Left ventricle myocardium superior (tissue), 1 donor: ENCODE measurements at places on chromosomes 3 and 15.

GRCh38 chr3:98558100-98558827 lies 26.5 kb downstream of the GPR15 start:
- DNase-seq, result no peak

DNA sequence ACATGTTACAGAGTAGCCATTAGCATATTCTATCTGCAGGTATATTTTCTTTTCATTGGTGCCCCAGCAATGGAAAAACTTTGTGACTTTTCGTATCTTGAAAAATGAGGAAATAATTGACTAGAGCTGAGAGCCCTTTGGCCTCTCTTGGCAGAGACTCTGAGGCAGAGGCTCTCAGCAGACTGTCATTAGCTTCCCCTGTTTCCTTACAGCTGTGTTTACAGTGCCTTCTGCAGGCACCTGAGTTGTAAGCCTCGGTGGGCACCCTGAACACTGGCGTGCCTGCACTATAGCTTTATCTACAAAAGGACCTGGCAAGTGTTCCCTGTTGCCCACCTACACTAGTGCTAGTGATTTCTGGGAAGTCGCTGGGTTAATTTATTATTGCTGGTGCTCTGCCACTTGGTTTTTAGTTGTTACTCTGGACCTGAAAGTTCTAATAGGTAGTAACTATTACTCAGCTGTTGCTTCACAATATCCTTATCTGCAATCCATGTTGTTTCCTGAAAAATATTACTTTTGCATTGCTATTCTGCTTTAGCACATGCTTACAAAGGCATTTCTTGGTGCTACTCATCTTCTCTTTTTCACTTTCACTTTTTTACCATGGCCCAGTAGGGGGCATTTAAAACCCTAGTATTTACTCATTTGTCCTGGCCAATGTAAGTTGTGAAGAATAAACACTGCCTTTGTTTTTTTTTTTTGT lies 7.8 kb upstream of the GPR171 start:
- DNase-seq, result no peak

DNA sequence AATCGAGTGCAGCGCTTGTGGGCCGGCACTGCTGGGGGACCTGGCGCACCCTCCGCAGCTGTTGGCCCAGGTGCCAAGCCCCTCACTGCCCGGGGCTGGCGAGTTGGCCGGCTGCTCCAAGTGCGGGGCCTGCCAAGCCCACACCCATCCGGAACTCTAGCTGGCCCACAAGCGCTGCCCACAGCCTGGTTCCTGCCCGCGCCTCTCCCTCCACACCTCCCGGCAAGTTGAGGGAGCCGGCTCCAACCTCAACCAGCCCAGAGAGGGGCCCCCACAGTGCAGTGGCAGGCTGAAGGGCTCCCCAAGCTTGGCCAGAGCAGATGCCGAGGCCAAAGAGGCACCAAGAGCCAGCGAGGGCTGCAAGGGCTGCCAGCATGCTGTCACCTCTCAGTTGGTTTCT lies 73.4 kb downstream of the PLXNA1 start:
- peak; percentile 10 for DNase-seq

DNA sequence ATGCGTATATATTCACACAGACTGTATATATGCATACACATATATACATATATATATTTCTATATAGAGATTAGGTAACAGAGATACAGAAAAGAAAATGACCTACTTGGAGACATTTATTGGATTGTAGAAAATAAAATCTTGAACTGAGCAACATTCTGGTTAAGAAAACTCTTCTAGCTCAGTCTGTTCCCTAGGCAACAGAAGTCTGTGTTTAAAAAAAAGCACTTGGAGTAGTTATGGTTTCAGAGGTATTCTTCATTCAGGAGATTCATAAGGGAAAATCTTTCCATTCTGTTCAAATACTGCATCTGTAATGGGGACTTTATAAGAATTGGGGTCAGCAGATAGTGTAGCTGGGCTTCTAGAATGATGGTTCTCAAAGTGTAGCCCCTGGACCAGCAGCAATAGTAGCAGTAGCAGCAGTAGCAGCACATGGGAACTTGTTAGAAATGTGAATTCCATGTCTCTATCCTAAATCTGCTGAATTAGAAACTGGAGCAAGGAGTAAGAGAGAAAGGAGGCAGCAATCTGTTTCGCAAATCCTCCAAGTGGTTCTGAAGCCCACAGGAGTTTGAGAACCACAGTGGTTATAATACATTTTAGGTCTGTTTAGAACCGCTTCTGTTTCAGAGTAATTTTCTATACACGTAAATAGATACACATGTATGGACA lies 112.8 kb upstream of the TMEM108 start:
- no peak for DNase-seq

GRCh38 chr3:188200481-188200880 lies 46.5 kb downstream of the LPP start:
- DNase-seq, result no peak

GRCh38 chr3:175274474-175275218 lies 415.5 kb downstream of the NAALADL2 start:
- no peak for DNase-seq

DNA sequence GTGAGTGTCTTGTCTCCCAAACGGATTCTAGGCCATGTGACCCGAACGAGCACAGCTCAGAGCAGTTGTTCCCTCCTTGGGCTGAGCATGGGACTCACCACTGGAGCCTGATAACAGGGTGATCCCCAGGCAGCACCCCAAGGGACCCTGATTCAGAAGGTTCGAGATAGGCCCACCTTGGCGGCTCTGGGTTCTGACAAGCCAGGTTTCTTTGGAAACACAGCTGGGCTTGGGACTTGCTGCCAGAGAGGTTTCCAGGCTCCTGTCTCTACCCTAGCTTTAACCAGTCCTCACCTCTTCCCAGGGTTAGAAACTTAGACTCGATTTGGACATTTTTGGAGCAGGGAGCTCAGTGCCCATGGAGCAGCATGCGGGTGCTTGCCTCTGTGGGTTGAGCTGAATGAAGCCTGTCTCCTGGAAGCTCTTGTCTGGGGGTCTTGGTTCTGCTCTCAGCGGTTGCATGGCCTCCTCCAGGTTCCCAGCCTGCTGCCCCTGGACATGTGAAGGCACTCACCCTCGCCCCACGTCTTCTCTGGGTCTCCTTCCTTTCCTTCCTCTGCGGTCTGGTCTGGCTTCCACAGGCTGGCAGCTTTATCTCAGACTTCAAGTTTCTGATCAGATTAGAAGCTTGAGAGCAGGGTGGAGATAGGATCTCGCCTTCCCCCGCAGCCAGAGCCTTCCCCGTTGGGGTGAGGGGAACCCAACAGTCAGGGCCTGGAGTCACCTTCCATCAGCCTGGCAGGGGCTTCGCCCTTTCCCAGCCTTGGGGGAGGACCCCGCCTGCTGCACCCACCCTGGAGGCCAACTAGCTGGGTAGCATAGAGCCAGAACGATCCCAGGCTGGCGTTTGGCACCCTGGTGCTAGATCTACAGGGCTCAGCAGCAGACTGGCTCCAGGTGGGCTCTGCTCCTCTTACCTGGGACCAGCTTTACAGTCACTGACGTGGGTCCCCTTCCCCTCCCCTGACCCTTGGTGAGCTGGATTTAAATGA lies 21.0 kb downstream of the PAQR5 start:
- no peak for DNase-seq
